Hematopoietic multipotent progenitor cell (in vitro differentiated cells): ENCODE measurements at places on chromosomes 3 and 15.
A peak's percentile ranks its signal among the peaks of the same experiment; 100 is the strongest.

DNA sequence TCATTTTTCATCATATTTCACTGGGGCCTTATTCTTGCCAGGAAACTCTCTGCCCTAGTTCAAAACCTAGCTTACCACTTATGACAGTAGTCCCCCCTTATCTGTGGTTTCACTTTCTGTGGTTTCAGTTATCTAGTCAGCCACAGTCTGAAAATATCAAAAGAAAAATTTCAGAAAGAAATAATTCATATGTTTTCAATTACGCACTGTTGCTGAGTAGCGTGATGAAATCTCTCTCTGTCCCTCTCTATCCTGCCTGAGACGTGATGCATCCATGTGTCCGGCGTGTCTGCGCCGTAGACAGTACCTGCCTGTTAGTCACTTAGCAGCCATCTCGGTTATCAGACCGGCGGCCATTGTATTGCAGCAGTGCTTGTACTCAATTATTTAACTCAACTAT lies 369.9 kb upstream of the MCTP2 start:
- no peak for DNase-seq

GRCh38 chr15:83853232-83853631 lies 199.3 kb downstream of the ADAMTSL3 start:
- DNase-seq: no peak

DNA sequence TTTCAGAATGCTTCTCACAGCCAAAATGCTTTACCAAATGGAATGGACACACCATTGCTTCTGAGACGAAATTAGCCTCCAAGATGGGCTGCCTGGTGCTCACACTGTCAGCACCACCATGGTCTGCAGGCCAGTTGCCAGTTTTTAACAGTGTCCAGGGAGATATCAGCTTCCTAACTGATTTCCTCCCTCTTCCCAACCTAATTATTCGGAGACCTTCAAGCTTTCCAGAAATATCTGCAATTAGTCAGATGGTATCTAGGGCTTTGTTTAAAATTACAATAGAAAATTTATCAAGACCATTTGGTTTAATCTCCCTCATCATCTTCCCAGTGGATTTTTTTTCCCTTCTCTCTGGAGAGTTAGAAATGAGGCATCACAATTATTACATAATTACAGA lies 287.5 kb downstream of the ZPLD1 start:
- no peak for DNase-seq

DNA sequence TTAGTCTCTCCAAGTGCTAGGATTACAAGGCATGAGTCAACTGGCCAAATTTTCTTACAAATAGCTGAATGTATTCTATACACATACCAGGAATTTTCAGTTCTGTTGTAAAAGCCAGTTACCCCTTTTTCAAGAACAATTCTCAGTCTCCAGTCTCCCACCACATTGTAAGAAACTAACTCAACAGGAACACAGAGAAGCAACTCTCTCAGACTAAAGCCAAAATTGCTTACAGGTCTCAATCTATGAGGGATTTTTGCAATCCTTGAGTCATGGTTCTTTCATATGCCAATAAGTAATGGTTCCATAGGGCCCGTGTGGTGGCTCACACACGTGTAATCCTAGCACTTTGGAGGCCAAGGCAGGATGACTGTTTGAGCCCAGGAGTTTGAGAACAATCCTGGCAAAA lies 8.5 kb downstream of the IP6K2 start:
- DNase-seq: no peak

GRCh38 chr3:77039606-77040171 lies at the start of gene ROBO2:
Gene ROBO2, plus strand, starts transcription at chr3:77040099. Its CDS starts 687 bp downstream, at chr3:77040786.
- peak; percentile 3 for DNase-seq

DNA sequence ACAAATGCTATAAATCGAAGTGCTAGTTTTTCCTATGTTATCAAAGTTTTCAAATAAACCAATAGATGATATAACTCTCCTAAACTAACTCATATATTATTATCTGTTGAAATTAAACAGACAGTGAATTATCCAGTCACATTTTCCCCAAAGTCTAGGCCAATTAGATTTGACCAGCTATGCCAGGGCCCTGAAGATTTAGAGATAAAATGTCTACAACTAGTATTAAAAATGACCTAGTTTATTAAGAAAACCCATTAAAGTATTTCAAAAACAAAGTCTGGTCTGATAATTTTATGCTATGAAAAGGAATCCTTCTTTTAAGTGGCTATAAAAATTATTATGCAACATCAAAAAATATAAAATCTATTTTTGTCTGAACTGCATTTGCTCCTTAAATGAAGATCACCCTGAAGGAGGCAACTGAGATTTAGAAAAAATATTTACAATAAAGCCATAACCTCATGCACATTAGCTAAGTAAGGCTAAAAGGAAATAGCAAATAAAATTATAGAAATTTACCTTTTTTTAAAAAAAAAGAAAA lies 83.4 kb upstream of the MEX3B start:
- no peak for DNase-seq

GRCh38 chr3:133230195-133230594 lies 169.7 kb upstream of the BFSP2 start:
- no peak for DNase-seq

- DNase-seq: peak; percentile 8
Measured at GRCh38 chr15:95024351-95024750, 793.0 kb downstream of the MCTP2 start.

GRCh38 chr3:184513276-184514170 lies 48.1 kb upstream of the EPHB3 start:
- peak; percentile 84 for DNase-seq

GRCh38 chr15:62832231-62832630 lies 210.3 kb upstream of the TPM1 start:
- DNase-seq: no peak

- DNase-seq: no peak
Measured at GRCh38 chr3:62732183-62732904, 142.9 kb downstream of the CADPS start.

GRCh38 chr15:67009576-67010569 lies 55.5 kb upstream of the SMAD3 start:
- no peak for DNase-seq

- no peak for DNase-seq
Measured at GRCh38 chr3:112633191-112633590, 7.8 kb downstream of the CCDC80 start.

DNA sequence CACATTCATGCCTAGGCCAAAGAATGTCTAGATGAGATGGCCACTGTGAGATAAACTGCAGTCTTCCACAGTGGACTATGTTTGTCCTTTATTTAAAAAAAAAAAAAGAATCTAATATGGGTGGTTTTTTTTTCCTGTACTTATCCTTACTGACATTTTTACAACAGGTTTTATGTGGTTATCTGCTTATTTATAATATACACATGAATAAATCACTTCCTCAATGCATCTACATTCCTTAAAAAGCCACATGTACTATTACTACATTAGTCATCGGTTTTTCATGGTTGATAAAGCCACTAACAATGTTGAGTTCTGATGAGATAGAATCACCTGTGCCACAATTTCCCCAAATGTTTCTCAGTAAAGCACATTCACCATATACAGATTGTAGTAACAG lies 341.3 kb upstream of the THBS1 start:
- no peak for DNase-seq

DNA sequence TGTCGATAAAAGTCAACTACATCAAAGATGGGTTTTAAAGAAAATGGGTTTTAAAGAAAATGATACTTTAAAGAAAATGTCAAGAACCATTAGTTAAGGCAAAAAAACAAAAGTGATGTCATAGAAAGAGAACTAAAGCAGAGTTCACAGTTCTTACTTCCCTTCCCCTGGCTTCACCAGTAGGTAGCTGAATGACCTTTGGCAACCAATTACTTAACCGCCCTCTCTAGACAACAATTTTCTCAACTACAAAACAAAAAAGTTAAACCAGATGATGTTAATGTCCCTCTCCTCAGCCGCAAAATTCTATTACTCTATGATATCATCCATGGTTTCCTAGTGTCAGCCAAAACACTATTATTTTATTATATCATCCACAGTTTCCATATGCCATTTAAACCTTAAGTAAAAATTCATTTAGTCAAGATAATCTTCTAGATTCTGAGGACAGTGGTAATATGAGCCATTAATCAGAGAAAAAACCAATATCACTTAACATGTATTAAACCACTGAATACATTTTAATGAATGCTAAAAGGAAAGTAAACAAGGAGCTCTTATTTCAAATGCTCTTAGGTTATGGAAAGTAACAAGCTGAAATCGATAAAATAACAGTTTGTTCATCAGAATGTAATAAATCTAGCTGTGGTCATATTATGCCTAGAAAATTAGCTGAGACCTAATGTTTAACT lies 13.1 kb downstream of the RYK start:
- no peak for DNase-seq

GRCh38 chr3:124553178-124553577 lies 177.1 kb upstream of the UMPS start:
- no peak for DNase-seq

- DNase-seq: no peak
Measured at GRCh38 chr3:58630710-58631092, 35.9 kb downstream of the FAM3D start.

GRCh38 chr15:65033659-65034269 lies 4.3 kb upstream of the MTFMT start:
- no peak for DNase-seq
